Nephron progenitor cell (in vitro differentiated cells): ENCODE measurements at places on chromosomes 1 and 21.

- peak overlapping the region; percentile 8 for H3K27ac ChIP-seq
- no peak for DNase-seq
- peaks cover 56% of the 10 kb centered on the region for H3K4me1 ChIP-seq
- no peak overlapping the region for H3K4me3 ChIP-seq
- H3K27me3 ChIP-seq: no peaks in the 10 kb centered on the region
- H3K36me3 ChIP-seq: peaks cover 11% of the 10 kb centered on the region
These were observed 53.4 kb upstream of the ATP5PO start for GRCh38 chr21:33968995-33969348.

DNA sequence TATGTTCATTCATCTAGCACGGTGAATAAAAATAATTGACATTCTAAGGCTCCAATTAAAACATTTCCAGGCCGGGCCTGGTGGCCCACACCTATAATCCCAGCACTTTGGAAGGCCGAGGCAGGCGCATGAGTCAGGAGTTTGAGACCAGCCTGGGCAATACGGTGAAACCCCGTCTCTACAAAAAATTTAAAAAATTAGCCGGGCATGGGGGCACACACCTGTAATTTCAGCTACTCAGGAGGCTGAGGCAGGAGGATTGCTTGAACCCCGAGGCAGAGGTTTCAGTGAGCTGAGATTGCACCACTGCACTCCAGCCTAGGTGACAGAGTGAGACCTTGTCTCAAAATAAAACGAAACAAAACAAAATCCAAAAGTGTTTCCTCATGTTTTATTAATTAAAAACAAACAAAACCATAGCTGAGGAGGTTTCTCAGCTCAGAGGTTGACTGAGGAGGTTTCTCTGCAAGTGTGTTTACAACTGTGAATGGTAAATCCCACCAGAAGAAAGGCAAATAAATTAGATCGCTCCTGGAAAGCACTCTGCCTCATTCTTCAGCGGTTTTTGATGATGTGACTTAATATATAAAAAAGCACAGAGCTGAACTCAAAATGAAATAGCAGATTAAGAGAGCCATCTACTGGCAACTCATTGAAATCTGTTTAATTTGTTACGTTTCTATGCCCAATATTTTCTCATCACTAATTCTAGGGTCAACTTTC, 37.7 kb upstream of the ATG4C start:
- H3K36me3 ChIP-seq: peaks cover 13% of the 10 kb centered on the region
- H3K4me1 ChIP-seq: no peaks in the 10 kb centered on the region
- no peaks in the 10 kb centered on the region for H3K27me3 ChIP-seq
- no peak overlapping the region for H3K27ac ChIP-seq

GRCh38 chr1:202625416-202626360, 84.6 kb downstream of the SYT2 start:
- peaks cover 15% of the 10 kb centered on the region for H3K27me3 ChIP-seq
- H3K36me3 ChIP-seq: no peaks in the 10 kb centered on the region
- H3K4me1 ChIP-seq: peaks cover 20% of the 10 kb centered on the region
- no peak overlapping the region for H3K4me3 ChIP-seq
- peak; percentile 80 for DNase-seq

- H3K4me3 ChIP-seq: no peak overlapping the region
- no peak for DNase-seq
These were observed 148.3 kb upstream of the RAB4A start for GRCh38 chr1:229122606-229123005.

GRCh38 chr1:18929686-18930085, 26.8 kb downstream of the IFFO2 start:
- DNase-seq: no peak
- H3K36me3 ChIP-seq: peaks cover 5% of the 10 kb centered on the region
- no peak overlapping the region for H3K27ac ChIP-seq

- peak; percentile 29 for DNase-seq
- H3K4me1 ChIP-seq: peaks cover 52% of the 10 kb centered on the region
- H3K27ac ChIP-seq: peak overlapping the region; percentile 85
- H3K27me3 ChIP-seq: no peaks in the 10 kb centered on the region
- H3K4me3 ChIP-seq: no peak overlapping the region
These were observed 166.6 kb downstream of the CYYR1 start for GRCh38 chr21:26406526-26406925.

DNA sequence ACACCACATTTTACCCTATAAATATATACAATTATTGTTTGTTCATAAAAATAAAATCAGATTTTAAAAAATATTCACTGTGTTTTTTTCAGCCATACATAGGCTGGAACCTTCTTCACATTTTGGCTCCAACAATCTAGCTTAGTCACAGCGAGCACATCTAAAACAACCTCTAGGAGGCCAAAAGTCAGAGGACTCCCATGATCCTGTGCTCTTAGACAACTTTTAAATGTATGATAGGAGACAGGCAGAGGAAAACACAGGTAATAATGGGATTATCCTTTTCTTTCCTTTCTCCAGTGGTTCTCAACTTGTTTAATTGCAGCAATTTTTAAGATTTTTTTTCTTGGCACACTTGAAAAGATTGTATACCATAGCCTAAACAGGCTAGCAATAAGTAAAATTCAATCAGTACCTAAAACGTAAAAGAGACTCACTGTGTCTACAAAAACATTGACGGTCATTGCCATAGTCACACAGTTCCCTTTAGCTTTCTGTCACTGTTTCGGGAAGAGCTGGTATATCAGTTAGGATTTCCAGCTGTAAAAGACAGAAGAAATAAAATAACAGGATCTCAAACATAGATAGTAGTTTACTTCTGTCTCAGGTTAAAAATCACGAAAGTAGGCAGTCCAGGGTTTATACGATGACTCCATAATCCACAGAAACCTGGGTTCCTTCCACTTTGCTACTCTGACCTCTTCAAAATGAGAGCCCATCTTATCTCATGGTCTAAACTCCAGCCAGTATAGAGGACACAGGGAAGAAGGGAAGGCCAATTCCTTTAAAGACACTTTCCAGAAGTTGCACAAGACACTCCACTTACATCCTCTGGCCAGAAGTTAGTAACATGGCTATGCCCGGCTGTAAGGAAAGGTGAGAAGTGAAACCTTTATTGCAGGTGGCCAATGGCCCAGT, 39.2 kb upstream of the CR1L start:
- no peak overlapping the region for H3K27ac ChIP-seq
- peaks cover 5% of the 10 kb centered on the region for H3K27me3 ChIP-seq
- no peak overlapping the region for H3K4me3 ChIP-seq
- no peaks in the 10 kb centered on the region for H3K4me1 ChIP-seq

GRCh38 chr1:108843390-108844137, 13.3 kb downstream of the AKNAD1 start:
- peaks cover 18% of the 10 kb centered on the region for H3K27me3 ChIP-seq
- peaks cover 4% of the 10 kb centered on the region for H3K4me1 ChIP-seq
- H3K4me3 ChIP-seq: no peak overlapping the region
- no peaks in the 10 kb centered on the region for H3K36me3 ChIP-seq

- peaks cover 45% of the 10 kb centered on the region for H3K4me1 ChIP-seq
- peaks cover 11% of the 10 kb centered on the region for H3K27me3 ChIP-seq
- H3K27ac ChIP-seq: no peak overlapping the region
- H3K36me3 ChIP-seq: no peaks in the 10 kb centered on the region
- DNase-seq: no peak
These were observed 116.3 kb upstream of the COL6A1 start for GRCh38 chr21:45865106-45865835.

DNA sequence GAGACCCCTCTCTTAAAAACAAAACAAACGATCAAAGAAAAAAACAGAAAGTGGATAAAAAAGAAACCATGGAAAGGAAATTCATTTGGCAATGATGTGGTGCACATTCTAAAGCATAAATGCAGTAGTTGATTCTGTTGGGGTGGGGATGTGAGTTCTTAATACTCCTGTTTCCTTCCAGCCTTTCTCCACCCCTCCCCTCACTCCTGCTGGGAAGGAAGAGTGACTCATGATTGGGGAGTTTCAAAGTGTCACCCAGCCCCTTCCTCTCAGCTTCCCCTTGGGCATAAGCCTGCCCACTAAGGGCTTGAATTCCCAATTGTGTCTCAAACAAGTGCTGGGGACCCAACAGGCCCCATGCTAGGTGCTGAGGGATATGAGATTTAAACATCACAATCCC, 6.7 kb upstream of the PINK1 start:
- DNase-seq: no peak
- no peaks in the 10 kb centered on the region for H3K36me3 ChIP-seq
- no peak overlapping the region for H3K4me3 ChIP-seq
- H3K4me1 ChIP-seq: peaks cover 5% of the 10 kb centered on the region
- no peak overlapping the region for H3K27ac ChIP-seq
- H3K27me3 ChIP-seq: peaks cover 10% of the 10 kb centered on the region

- no peak for DNase-seq
- H3K27me3 ChIP-seq: no peaks in the 10 kb centered on the region
- H3K27ac ChIP-seq: peak overlapping the region; percentile 70
- H3K4me3 ChIP-seq: no peak overlapping the region
- H3K36me3 ChIP-seq: peaks cover 70% of the 10 kb centered on the region
These were observed 29.0 kb downstream of the DHCR24 start for GRCh38 chr1:54857746-54858561.

GRCh38 chr1:106548726-106549125, 507.7 kb upstream of the PRMT6 start:
- no peaks in the 10 kb centered on the region for H3K4me1 ChIP-seq
- DNase-seq: no peak
- no peaks in the 10 kb centered on the region for H3K27me3 ChIP-seq
- no peaks in the 10 kb centered on the region for H3K36me3 ChIP-seq
- no peak overlapping the region for H3K4me3 ChIP-seq
